Fibroblast of lung (primary cell): ENCODE measurements at places on chromosomes 4 and X. TPM values are rescaled to one million over a fixed set of nuclear protein-coding genes. Genes with fewer than 3 reads are reported as not detected.

Gene TEX11
- polyA plus RNA-seq, result not detected in 2 replicates

Gene FAM9B
- not detected in 2 replicates for polyA plus RNA-seq

Gene UGT2B10
- not detected in 2 replicates for polyA plus RNA-seq

Gene TBX22
- not detected in 2 replicates for polyA plus RNA-seq

Gene BCORL1
- polyA plus RNA-seq, result 1.1 and 1.3 TPM in 2 replicates

Gene PCDH11X
- 0.01 TPM in 1 of 2 replicates, not detected in the other for polyA plus RNA-seq

Gene PCDH7
- polyA plus RNA-seq, result 20.3 and 21.4 TPM in 2 replicates

Gene USP53
- 55.7 and 56.9 TPM in 2 replicates for polyA plus RNA-seq

Gene CLIC2
- 3.3 and 6.3 TPM in 2 replicates for polyA plus RNA-seq

Gene MBTPS2
- 29.0 and 31.9 TPM in 2 replicates for polyA plus RNA-seq

Gene PRRG3
- polyA plus RNA-seq, result 0.03 TPM in 1 of 2 replicates, not detected in the other

Gene SMAD1
- 25.1 and 35.3 TPM in 2 replicates for polyA plus RNA-seq

Gene PPP1R2C
- not detected in 2 replicates for polyA plus RNA-seq

Gene METTL14
- polyA plus RNA-seq, result 24.6 and 29.7 TPM in 2 replicates
